ENCODE measurements at places on chromosomes 2 and 18.
A peak's percentile ranks its signal among the peaks of the same experiment; 100 is the strongest.

GRCh38 chr18:79484661-79485621 is 89.2 kb downstream of the NFATC1 start:
- peak; percentile 98 for DNase-seq

- DNase-seq = peak; percentile 79
Observed at GRCh38 chr2:9163306-9164111, 43.1 kb upstream of the ASAP2 start.

DNA sequence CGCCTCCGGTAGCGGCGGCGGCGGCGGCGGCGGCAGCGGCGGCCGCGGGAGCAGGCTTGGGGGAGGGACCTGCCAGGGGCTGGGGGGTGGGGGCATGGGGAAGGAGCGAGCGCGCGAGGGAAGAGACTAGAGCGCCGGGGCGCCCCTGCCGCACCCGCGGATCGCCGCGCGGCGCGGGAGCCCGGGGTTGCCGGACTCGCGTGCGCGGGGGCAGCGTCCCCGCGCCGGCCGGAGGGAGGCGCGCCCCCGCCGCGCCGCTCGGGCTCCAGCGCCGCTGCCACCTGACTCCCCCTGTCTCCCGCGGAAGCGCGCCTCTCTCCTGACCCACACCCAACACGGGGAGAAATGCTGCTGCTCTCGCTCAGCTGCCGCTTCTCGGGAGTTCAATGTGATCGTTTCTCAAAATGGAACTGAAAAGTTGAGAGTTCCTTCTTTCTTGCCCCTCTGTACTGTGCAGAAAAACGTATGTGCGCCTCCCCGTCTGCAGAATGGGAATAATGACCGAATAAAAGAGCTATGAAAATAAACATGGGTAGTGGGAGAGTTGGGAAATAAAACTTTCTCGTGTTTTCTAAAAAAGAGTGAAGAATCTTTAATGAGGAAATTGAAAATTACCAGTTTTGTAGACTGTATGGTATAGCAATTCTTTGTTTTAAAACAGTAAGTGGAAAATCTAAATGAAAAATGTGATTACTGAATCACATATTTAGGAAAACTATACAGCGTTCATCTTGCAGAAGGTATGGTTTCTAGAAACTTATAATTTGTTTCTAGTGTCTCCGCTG is 455 bp upstream of the TLK1 start:
- peak; percentile 66 for DNase-seq

DNA sequence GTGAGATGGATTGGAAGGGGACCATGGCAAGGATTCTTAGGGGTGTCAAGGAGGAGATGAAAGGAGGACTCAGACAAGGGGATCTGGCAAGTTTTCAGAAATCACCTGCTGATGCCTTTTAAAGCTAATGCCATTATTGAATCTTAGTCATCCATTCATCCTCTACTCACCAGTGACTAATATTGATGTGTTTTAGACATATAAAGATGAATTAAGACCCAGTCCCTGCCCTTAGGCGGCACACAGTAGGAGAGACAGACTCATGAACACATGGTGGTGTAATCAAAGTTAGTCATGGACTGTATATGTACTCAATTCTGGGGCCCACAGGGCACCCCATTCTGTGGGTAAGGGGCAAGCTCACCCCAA is 56.5 kb upstream of the ATL2 start:
- no peak for DNase-seq

Data from fibroblast of skin of back (primary cell).